BE2C (cell line): ENCODE measurements at places on chromosomes 2 and 18.

GRCh38 chr2:224938651-224939182, 103.6 kb downstream of the DOCK10 start:
- no peak for DNase-seq

DNA sequence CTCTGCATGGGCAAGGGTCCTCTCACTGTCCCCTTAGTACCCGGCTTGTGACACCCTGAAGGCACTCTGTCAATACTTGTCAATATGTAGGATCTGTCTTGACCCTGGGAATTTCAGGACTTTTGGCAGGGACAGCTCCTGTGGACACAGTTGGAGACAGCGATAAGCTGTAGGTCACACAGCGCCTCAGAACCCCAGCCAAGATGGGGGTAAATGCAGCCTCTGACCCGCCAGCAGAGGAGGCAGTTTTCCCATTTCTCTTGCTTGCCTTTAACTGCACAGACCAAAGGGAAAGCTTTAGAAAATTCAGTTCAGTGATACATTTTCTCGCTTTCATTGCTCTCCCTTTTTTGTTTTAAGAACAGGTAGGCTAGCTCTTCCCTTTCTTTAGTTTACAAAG, 54.8 kb upstream of the KLHL29 start:
- DNase-seq: no peak

GRCh38 chr2:206457188-206457634, 13.9 kb downstream of the ADAM23 start:
- DNase-seq: no peak

GRCh38 chr2:177710889-177711288, 318.3 kb downstream of the AGPS start:
- no peak for DNase-seq

DNA sequence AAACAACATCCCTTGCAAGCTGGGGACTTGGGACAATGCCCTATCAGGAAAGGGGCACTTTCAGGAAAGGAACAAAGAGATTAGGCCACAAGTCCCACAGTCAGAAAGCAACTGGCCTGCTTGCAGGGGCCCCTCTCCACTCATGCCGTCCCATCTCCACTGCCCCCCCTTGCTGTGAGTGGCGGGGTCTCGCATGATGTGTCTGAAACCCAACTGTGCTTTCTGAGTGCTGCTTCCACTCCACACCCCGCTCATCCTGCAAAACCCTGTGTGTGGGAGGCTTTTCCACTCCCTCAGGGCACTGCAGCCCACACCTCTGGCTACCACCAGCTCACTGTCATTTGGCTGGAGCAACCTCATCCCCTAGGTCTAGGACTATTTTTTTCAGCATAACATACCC, 7.9 kb downstream of the HS6ST1 start:
- no peak for DNase-seq

DNA sequence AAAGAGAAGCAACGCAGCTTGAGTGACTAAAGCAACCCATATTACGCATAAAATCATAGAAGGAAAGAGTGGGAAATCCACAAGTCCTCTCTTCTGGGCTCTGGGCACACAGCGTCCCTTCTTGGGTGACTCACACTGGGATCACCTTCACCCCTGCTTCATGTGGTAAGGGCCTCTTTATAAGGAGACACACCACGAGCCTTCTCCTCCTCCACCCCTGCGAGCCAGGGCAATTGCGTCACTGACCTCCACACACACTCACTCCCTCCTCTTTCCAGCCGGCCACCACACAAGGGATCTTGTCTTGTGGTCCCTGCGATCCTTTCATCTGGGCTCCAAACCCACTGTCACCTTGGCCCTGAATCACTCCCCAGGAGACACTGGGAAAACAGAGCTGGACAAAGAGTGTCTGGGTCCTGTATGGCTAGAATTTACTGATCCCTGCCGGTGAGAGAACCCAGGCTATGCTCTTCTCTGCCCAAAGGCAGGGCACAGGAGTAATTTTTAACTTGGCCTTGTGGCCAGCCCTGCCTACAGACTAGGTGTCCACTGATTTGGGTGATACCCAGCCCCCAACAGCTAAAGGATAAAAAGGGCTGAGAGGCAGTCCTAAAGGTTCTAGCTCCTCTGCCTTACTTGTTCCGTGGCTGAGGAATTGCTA, 35.3 kb downstream of the NHEJ1 start:
- DNase-seq: no peak

- DNase-seq: peak; percentile 39
These were observed at the start of gene MBD5 for GRCh38 chr2:148021059-148021861. MBD5 (plus strand) TSS chr2:148021091.

GRCh38 chr18:52588931-52589330, 248.9 kb downstream of the DCC start:
- no peak for DNase-seq

DNA sequence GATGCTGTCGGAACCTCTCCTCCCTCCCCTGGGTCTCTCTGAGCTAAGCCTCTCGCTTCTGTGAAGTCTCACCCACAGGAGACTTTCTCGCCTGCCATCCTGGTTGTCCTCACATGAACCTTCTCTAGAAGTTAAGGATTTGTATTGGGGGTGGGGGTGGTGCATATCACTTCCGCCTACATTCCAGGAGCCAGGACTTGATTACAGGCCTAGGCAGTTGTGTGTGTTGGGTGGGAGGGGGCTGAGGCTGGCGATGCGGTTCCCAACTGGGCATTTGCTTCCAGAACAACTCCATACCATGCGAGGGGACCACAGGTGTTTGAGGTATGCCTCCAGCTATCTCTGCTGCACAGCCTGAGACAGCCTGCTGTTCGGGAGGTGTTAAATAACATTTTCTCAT, 56.8 kb upstream of the MGAT4A start:
- DNase-seq: no peak

- DNase-seq: peak; percentile 16
These were observed 870.6 kb downstream of the CBLN2 start for GRCh38 chr18:71673498-71673897.

- no peak for DNase-seq
These were observed 33.3 kb downstream of the UXS1 start for GRCh38 chr2:106160786-106161261.

GRCh38 chr2:37224063-37224462, 7.3 kb downstream of the CEBPZ start:
- no peak for DNase-seq

DNA sequence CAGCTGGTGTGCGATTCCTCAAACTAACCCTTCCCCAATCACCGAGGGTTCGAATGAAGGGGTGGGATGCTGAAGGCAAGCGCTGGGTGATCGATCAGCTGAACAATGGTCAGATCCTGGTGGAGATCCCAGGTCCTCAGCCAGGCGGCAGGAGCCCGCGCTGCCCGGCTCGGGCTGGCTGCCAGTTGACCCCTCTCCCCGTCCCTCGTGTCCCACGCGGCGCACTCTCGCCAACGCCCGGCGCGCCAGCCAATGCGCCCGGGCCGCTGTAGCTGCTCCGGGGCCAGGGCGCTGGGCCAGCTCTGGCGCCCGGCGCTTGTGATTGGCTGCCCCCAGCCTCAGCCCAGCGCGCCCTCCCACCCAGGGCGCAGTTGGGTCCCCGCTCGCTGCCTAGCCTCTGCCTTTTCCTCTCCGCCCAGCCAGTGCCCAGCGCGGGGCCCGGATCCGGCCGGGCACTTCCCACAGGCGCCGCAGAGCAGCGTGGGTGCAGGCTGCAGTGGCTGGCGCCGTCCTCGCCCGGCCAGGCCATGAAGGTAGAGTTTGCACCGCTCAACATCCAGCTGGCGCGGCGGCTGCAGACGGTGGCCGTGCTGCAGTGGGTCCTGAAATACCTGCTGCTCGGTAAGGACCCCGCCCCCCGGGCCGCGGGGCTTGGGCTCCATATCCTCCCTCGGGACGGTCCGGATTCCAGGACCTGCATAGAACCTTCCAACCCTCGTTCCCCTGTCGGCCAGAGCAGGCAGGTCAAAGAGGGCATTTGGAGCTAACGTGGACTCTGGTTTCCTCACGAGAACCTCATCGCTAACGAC, at the start of gene MOGAT1:
Gene MOGAT1 (plus strand): TSS at position 400 of the 809 bp plus-strand sequence. CDS start 128 bp downstream, at position 528.
- peak; percentile 79 for DNase-seq

- no peak for DNase-seq
These were observed 16.3 kb downstream of the ABCB11 start for GRCh38 chr2:169014780-169015179.

DNA sequence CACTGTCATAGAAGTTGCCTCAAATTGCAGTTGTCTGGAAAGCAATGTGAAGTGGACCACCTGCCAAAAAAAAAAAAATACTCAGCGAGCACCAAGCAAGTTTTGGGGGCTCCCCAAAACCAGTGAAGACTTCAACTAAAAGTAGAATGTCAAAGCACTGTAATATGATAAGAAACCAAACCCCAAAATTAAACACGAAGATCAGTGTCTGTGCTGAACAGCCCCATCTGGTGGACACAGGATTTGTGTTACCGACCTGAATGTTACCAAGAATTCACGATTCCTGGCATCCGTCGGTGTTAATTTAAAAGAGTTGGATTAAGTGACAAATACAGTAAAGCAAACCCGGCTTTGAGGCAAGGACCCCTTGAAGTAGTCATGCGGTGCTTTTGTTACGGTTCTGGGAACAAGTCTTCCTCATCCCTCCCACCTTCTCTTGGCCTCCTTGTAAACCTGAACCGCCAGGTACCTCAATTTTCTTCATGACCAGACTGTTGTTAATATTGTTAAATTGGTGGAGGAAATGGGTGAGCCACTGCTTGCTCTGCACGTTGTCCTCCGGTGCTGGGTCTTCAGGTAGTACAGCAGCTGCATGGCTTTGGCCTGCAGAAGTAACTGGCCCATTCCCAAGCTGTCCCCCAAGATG, 31.3 kb upstream of the SSB start:
- DNase-seq: peak; percentile 48

GRCh38 chr2:85326406-85327159, 1.2 kb downstream of the TGOLN2 start:
- DNase-seq: no peak

DNA sequence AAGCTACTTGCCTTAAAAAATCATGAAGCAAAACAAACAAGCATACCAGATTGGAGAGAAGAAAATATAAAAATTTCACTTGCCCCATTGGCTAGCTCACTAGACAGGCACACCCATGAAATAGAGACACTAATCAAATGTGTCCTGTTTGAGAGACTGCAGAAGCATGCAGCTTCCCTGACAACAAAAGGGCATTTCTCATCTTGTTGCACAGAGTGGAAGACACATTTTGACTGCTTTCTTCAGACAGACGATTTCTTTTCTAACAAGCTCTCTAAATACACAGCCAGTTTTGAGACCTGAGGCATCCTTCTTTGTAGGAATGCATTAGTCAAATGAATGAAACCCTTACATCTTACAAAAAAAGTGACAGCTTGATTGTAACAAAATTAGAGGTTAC, 1558.6 kb upstream of the NXPH2 start:
- DNase-seq: no peak

DNA sequence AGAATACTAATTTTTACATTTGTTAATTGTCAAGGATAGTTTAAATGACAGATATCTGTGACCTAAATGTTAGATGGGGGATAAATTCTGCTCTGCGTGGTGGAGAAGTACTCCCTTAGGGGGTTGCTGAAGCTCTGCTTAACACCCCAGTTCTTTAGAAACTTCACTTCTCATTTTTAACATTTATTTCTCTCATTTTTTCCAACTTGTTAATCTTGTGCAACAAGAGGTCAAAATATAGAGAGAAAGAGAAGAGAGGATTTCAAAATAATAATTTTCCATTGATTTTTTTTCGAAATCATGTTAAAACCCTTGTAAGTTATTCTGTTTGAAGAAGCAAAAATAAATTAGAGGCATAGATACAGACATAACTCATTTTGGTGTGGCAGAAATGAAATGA, 61.3 kb upstream of the SLC8A1 start:
- DNase-seq: no peak

DNA sequence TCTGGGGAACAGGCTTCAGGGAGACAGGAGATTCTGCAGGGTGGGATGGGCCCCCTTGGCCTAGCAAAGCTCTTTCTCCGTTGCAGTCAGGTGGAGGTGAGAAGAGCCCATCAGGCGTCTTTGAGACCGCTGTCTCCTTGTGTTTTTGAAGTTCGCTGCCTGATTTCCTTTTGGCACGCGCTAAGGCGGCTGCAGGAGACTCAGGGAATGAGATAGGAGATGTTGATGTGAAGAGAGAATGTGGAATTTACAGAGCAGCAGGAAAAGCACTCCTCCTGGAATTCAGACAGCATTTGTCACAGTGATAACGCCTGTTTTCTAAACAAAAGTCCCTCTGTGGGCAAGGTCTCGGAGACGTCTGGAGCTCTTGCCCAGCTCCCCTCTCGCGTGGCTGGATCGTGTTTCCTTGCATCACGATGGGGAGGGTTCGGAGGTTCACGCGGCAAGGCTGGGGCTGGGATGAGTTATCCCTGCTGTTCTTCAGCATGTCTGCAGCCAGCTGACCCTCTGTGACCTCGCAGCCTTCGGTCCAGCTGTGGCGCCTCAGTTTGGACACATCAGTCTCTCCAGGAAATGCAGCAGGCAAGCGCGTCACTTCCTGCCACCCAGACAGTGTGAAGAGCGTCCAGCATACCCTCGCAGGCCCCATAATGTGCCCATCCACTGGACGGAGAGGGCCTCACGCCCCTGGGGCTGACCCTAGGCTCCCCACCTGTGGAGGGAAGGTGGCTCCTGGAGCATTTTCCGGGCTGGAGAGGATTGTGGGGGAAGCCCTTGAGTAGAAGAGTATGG, 30.2 kb downstream of the GLI2 start:
- no peak for DNase-seq

GRCh38 chr2:9330612-9331270, 92.6 kb downstream of the ITGB1BP1 start:
- DNase-seq: no peak

DNA sequence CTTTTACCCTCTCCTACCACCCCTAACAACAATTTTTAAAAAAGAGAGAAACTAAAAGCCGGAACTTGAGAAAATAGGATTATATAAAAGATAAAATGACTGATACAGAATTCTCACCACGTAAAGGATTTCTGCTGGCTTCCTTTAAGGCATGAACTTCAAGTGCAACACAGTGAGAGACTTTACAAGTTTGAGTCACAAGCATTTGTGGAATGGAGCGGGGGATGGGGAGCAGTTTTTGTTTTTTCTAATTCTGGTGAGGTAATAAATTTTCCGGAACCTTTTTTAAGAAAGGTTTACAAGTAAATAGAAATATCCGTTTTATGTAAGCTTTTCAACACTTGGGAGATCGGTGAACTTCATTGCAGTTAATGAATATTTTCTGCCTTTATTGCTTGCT, 1.8 kb upstream of the CDH2 start:
- no peak for DNase-seq

DNA sequence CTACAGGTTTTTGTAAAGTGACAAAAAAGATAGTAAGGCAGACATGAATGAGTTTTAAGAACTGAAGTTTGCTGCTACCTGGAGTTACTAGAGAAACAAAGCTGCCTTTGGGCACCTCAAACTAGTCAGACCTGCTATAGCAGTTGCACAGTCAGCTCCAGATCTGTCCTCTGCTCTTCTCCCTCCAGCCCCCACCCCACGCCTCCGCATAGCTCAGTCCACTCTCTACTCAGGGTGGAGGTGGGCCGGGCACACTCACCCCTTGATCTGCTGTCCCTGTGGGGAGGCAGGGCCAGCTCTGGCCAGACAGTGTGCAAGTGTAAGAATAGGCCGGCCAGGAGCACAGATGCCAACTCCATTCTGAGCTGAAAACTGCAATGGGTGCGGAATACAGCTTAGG, 4.1 kb downstream of the SERTAD2 start:
- DNase-seq: no peak

GRCh38 chr2:160238392-160238791, 38.3 kb upstream of the ITGB6 start:
- no peak for DNase-seq

- peak; percentile 49 for DNase-seq
These were observed 9.7 kb downstream of the SMAD7 start for GRCh38 chr18:48940854-48941611.

GRCh38 chr18:13120255-13120654, 98.3 kb upstream of the LDLRAD4 start:
- DNase-seq: no peak
